ENCODE measurements at places on chromosomes 1 and 21.

DNA sequence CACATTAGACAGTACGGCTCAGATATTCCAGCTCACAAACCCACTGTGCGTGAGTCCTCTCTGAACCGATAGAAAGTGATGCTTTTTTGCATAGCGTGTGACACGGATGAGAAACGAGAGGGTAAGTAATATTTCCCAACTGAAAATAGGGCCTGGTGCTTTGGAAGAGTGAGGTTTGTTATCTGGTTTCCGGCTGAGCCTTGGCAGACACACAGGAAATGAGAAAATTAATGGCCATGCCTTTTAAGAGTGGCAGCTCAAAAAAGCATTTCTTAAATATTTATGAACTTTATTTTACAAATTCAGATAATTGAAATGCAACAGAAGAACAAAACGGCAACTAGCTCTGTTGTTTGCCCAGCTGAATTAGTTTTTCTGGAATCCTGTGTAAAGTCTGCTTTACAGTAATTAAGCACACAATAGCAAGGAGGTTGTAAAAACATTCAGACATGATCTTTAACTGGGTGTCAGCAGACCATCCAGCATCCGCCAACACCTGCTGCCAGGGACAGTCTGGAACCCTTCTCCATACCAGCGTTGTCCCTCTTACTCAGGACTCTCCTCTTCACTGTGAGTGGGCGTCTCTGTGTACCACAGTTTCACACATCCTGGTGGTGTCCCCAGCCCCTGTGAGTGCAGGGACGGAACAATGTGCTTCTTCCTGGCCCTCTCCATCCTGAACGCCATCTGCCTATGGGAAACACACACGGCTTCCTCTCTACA lies 155.4 kb downstream of the PGBD5 start:
- DNase-seq = peak; percentile 57

- DNase-seq = no peak
Measured at GRCh38 chr1:172427191-172427590, 6.7 kb downstream of the C1orf105 start.

GRCh38 chr1:6301526-6301925 lies 40.6 kb upstream of the GPR153 start:
- no peak for DNase-seq

GRCh38 chr1:175701590-175701989 lies 41.8 kb downstream of the TNR start:
- DNase-seq = no peak

GRCh38 chr21:16082038-16082816 lies 352.4 kb downstream of the USP25 start:
- DNase-seq = no peak

- no peak for DNase-seq
Measured at GRCh38 chr1:236608930-236609726, 4.8 kb upstream of the HEATR1 start.

- DNase-seq = no peak
Measured at GRCh38 chr21:44847261-44848056, 26.0 kb downstream of the PTTG1IP start.

- no peak for DNase-seq
Measured at GRCh38 chr1:193085263-193085662, 20.0 kb downstream of the GLRX2 start.

- no peak for DNase-seq
Measured at GRCh38 chr1:10745886-10746455, 50.5 kb downstream of the CASZ1 start.

DNA sequence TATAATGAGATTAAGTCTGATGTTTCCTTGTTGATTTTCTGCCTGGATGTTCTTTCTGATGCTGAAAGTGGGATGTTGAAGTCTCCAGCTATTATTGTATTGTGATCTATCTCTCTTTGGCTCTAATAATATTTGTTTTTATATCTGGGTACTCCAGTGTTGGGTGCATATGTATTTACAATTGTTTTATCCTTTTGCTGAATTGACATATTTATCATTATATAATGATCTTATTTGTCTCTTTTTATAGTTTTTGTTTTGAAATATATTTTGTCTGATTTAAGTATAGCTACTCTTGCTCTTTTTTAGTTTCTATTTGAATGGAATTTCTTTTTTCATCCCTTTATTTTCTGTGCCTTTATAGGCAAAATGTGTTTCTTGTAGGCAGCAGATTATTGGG lies 522.2 kb upstream of the NEGR1 start:
- no peak for DNase-seq

DNA sequence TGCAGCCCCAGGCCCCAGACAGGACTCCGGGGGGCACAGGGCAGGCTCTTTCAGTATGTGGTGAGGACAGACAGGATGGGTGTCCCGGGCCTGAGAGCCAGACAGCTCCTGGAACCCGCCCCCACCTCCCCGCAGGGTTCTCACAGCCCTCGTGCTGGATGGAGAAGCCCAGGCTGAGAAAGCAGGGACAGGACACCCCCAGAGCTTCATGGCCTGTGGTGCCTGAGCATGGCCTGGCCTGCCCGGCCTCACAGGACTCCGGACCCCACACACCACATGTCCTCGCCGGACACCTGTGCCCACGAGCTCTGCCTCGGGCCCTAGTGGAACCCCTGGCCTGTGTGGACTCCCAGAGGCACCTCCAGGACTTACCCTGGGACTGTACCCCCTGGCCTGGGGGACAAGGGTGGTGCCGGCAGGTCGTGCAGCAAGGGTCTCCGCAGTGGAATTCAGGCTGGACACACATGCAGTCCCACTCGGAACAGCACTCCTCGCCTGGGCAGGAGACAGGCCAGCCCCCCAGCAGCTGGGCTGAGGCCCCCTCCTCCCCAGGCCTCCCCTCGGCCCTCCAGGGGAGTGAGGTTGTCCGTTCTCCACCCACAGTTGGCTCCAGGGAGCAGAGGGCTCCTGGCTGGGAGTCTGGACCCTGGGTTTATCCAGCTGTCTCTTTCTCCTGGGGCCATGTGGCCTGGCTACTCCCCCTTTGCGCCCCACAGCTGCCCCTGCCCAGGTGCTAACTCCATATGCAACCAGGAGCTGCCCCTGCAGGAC lies 1.2 kb downstream of the TNFRSF18 start:
- DNase-seq = no peak

GRCh38 chr1:22142315-22143064 lies 407 bp downstream of the WNT4 start:
- no peak for DNase-seq

DNA sequence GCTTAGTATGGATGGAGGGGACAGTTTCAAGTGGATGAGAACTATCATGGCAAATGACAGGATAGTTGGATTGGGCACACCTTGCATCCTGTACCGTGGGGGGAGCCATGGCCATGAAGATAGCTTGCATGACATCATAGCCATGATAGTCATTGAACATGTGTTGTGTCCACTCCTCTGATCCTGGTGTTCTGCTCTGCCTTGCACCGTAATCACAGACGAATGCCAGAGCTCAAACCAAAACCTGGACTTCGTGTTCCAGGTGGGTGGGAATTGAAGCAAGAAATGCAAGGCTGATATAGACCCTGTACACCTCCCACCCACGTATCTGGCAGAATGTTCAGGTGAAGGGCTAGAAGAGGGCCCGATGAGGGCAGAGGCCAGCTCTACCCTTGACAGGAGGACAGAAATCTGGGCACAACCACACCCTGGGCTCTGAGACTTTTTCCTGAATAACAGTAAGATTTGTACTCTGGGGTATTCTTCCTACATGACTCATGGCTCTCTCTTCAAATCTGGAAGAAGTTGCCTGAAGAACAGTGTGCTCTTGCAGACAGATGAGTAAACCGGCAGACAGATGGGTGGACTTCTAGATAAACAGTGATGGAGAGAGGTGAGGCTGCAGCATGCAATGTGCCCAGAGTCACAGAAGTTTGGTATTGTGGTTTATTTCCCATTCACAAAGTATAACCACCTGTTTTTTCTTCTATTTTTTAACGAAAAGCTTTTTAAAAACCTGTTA lies 45.0 kb downstream of the KCNJ6 start:
- no peak for DNase-seq

- DNase-seq = no peak
Measured at GRCh38 chr1:63408331-63408730, 40.9 kb downstream of the ALG6 start.

DNA sequence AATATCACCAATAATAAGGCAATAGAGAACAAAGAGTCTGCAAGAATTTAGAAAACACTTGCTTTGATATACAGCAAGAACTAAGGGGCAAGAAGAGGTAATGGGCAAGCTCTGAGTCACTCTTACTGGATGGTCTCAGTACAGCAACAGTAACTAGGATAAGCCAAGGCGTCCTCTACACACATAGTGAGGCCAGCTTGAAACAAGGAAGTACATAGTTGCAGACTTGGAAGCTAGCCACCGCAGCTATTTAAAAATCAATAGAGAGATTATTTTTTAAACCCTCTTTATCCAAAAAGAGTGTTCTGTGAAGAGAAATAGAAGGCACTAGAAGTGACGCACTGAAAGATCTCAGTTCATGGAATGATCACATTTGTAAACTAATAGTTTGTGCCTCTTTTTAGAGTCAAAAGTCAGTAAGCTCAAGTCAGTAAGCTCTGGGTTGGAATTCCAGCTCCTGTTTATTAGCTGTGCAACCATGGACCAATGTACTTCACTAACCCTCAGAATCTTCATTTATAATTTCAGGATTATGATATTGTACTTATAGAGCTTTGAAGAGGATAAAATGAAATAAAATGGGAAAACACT lies 118.6 kb downstream of the AKT3 start:
- DNase-seq = no peak

GRCh38 chr1:111204201-111204982 lies 3.9 kb upstream of the DENND2D start:
- peak; percentile 54 for DNase-seq

- no peak for DNase-seq
Measured at GRCh38 chr1:172255223-172255560, 165.3 kb upstream of the C1orf105 start.

GRCh38 chr1:3033040-3033789 lies 11.9 kb downstream of the ACTRT2 start:
- DNase-seq = no peak

- no peak for DNase-seq
Measured at GRCh38 chr1:62117018-62117750, 77.5 kb upstream of the L1TD1 start.

- no peak for DNase-seq
Measured at GRCh38 chr1:21651214-21652042, 17.7 kb downstream of the RAP1GAP start.

- no peak for DNase-seq
Measured at GRCh38 chr1:15259622-15260007, 12.6 kb downstream of the FHAD1 start.
